ENCODE measurements at places on chromosomes 4 and X.

GRCh38 chrX:123713434-123713833 is 19.4 kb downstream of the THOC2 start:
- no peak for DNase-seq

GRCh38 chr4:86247320-86247719 is 112.5 kb downstream of the MAPK10 start:
- DNase-seq: no peak

DNA sequence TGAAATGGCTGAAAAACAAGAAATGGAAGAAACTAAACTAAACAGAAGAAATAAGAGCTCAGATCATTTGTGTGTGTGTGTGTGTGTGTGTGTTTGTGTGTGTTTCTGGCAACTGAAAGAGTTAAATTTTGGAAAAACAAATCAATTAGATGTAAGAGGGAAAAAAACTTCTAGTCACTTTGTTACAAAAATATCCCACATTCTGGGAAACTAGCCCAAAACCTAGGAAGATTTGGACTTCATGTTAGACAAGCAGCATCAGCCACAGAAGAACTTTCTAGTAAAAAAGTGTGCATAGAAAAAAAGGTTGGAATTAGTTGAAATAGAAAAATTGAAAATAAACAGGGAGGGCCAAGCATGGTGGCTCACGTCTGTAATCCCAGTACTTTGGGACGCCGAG is 111.6 kb upstream of the PRKG2 start:
- DNase-seq: no peak

- no peak for DNase-seq
Observed at GRCh38 chr4:1093391-1094335, 19.7 kb downstream of the RNF212 start.
